ENCODE measurements at places on chromosomes 16 and 17. TPM values are rescaled to one million over a fixed set of nuclear protein-coding genes. Genes with fewer than 3 reads are reported as not detected.

The MYL4 gene
- total RNA-seq = not detected

The EVI2A gene
- total RNA-seq = 77.4 TPM

The TOX3 gene
- total RNA-seq = not detected

The KRTAP4-6 gene
- not detected for total RNA-seq

The SLC13A2 gene
- not detected for total RNA-seq

The TPPP3 gene
- total RNA-seq = not detected

The RAB37 gene
- total RNA-seq = 85.5 TPM

The SLC47A2 gene
- total RNA-seq = not detected

The APOH gene
- total RNA-seq = not detected

The FZD2 gene
- total RNA-seq = not detected

The XAF1 gene
- 95.1 TPM for total RNA-seq

The TBC1D3I gene
- 1.4 TPM for total RNA-seq

The GHDC gene
- total RNA-seq = 13.6 TPM

The VMO1 gene
- total RNA-seq = not detected

The STH gene
- total RNA-seq = not detected

The LPCAT2 gene
- total RNA-seq = 0.15 TPM

The ANKS4B gene
- not detected for total RNA-seq

The TPSD1 gene
- total RNA-seq = not detected

The GNGT2 gene
- 1.5 TPM for total RNA-seq

The PRR35 gene
- total RNA-seq = not detected

The HSBP1 gene
- 26.7 TPM for total RNA-seq

The NUPR1 gene
- not detected for total RNA-seq

The KRTAP4-3 gene
- total RNA-seq = not detected

The FOXN1 gene
- not detected for total RNA-seq

The NOG gene
- total RNA-seq = 4.8 TPM

The PYDC1 gene
- not detected for total RNA-seq

The TMUB2 gene
- total RNA-seq = 67.7 TPM

The PCTP gene
- total RNA-seq = 2.8 TPM

The MAP3K3 gene
- 72.9 TPM for total RNA-seq

The PRSS36 gene
- 0.39 TPM for total RNA-seq

The CASKIN2 gene
- total RNA-seq = 0.44 TPM

The NME1 gene
- 14.1 TPM for total RNA-seq

The LPO gene
- total RNA-seq = 0.15 TPM

The SHCBP1 gene
- 6.9 TPM for total RNA-seq
